Activated CD4-positive, CD25-positive, alpha-beta regulatory T cell treated with anti-CD3 and anti-CD28 coated beads, Interleukin-2, amount 50 U/mL, for 72 hours (primary cell): ENCODE measurements at places on chromosomes 2 and 18.

DNA sequence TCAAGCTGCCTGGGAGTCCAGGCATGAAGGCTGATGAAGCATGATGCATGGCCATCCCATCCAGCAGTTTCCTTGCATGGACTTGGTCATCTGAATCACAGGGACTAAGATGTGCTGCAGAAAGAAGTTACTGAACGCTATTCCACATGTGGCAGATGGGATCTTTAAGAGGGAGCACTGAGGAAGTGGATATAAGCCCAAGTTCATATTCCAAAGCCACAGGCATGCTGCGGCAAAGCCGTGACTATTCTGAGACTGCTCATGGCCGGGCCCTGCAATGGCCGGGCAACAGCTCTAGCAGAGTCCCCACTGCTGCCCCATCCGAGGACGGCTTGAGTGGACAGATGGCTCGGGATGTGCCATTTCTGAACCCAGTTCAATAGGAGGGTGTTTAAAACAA, 61.5 kb downstream of the STPG4 start:
- DNase-seq, result no peak

DNA sequence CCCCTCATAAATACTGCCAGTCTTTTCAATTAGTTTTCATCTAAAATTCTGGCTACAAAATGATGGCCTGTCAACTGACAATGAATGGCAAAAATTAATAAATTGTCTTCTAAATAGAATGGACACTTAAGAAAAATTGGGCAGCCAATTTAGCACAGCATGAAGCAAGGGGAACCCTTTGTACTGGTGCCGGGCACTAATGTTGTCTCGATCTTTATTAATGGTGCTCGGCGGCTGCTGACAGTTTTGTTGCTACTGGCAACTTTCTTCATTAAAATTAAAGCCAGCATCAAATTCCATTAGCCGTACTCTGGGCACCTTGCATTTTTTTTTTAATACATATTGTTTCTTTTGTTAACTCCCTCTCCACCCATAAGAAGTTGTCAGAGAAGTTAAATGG, 309.3 kb downstream of the GBX2 start:
- no peak for DNase-seq

DNA sequence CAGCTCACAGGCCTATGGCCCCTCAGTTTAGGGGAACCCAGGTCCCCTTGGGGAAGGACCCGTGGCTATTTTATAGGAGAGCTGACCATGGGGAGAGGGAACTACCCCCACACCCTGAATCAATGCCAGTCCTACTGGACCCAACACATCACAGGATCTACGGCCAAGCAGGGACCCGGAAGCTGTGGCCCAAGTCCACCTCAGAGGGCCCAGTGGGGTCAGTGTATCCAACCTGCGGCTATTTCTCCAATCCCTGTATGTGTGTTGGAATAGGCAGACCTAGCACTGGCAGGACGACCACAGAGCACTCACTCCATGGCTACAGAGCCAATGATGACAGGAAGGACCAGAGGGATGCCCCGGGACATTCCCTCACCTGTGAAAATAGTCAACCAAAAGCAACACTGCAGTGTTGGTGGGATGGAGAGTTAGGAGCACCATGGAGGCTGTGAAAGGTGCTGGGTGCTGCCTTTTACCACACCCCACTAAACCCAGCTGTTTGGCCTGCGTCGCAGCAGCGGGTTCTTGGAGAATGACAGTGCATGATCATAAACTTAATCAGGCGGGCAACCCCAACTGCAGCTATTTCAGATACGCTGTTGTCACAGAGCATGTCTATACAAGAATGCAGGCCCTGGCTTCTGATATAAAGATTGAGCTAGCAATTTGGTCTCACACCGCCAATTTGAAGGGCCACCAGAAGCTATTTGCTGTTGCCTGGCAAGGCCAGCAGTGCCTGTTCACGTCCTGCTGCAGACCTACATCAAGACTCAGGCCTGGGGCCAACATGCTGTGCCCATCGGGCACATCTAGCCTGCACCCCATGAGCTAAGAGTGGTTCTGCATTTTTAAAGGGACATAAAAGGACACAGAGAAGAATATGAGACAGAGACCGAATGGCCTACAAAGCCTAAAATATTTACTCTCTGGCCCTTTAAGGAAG, 110.4 kb downstream of the EIPR1 start:
- DNase-seq, result no peak

- DNase-seq, result no peak
Measured at GRCh38 chr2:150207979-150208378, 279.5 kb downstream of the RND3 start.

- DNase-seq, result no peak
Measured at GRCh38 chr2:72863046-72863445, 24.2 kb upstream of the SPR start.

- no peak for DNase-seq
Measured at GRCh38 chr2:201018636-201019035, 52.8 kb downstream of the HYCC2 start.

DNA sequence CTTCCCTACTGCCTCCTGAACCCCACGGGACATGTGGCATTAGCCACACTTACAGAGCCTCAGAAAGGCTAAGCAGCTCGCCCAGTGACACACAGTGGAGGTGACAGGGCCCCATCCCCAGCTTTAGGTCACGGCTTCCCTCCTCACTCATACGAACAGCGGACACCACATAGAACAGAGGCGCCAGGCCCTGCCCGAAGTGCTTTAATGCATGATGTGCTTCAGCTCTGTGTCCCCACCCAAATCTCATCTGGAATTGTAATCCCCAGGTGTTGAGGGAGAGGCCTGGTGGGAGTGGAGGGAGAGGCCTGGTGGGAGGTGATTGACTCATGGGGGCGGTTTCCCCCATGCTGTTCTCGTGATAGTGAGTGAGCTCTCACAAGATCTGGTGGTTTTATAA, 135.3 kb downstream of the PTGR3 start:
- DNase-seq, result no peak
